ENCODE measurements at places on chromosomes 7 and 10. TPM values are rescaled to one million over a fixed set of nuclear protein-coding genes. Genes with fewer than 3 reads are reported as not detected.

GRCh38 chr7:95690367-95690947, 81.9 kb upstream of the DYNC1I1 start:
- no peak overlapping the region for H3K4me3 ChIP-seq
- H3K27ac ChIP-seq, result no peak overlapping the region
- no peaks in the 10 kb centered on the region for H3K27me3 ChIP-seq
- H3K36me3 ChIP-seq, result no peaks in the 10 kb centered on the region

- no peak overlapping the region for H3K4me3 ChIP-seq
- peak overlapping the region; percentile 85 for H3K27ac ChIP-seq
- H3K4me1 ChIP-seq, result peaks cover 19% of the 10 kb centered on the region
Observed at GRCh38 chr7:84236398-84236797, 41.8 kb upstream of the SEMA3A start.

DNA sequence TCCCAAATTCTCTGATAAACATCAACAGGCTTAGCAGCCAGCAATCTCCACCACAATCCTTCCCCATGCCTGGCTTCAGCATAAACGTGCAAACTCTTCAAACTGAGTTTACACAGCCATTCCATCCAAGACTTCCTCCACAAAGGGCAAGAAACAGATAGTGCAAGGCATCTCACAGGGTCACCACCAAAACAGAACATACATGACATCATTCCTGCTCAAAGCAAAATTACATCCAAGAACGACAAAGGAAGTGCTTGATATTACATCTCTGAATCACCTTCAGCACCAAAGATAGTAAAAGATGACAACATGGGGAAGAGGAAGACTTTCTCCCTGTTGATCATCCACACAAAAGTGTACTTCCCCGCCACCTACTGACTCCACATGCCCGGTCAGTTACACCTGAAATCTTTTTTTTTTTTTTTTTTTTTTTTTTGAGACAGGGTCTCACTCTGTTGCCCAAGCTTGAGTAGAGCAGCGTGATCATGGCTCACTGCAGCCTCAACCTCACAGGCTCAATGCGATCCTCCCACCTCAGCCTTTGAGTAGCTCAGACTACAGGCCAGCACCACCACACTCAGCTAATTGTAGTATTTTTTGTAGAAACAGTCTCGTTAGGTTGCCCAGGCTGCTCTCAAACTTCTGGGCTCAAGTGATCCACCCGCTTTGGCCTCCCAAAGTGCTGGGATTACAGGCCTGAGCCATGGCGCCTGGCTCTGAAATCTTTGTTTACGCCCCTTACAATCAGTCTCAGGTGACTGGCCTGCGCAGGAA, 127.5 kb downstream of the PARD3 start:
- DNase-seq, result no peak
- no peaks in the 10 kb centered on the region for H3K27me3 ChIP-seq
- H3K4me1 ChIP-seq, result peaks cover 12% of the 10 kb centered on the region
- H3K4me3 ChIP-seq, result no peak overlapping the region
- H3K27ac ChIP-seq, result no peak overlapping the region
- H3K36me3 ChIP-seq, result no peaks in the 10 kb centered on the region

GRCh38 chr10:14478604-14479003, 147.9 kb upstream of the FRMD4A start:
- no peaks in the 10 kb centered on the region for H3K27me3 ChIP-seq
- peak; percentile 86 for DNase-seq
- H3K36me3 ChIP-seq, result no peaks in the 10 kb centered on the region
- no peak overlapping the region for H3K4me3 ChIP-seq
- peak overlapping the region; percentile 88 for H3K27ac ChIP-seq

PIK3CG gene
- total RNA-seq, result 0.82 TPM

DNA sequence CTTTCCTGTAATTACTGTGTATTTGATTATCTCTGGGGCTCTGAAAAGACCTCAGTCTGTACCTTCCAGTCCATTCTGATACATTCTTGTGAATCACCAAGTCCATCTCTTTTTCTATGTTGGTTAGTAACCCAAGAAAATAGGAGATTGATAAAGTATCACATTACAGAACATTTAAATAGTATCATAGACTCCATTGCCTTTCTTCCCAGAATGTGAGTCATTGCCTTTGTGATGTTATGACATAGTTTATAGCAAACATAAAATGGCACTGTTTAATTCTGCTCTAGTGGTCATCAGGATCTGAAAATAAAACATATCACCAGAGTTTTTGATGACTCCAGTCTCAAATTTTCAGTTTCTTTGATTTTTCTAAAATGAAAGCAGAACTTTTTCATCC, 78.4 kb downstream of the NRG3 start:
- peak overlapping the region; percentile 40 for H3K27ac ChIP-seq
- DNase-seq, result peak; percentile 17
- H3K4me1 ChIP-seq, result peaks cover 14% of the 10 kb centered on the region
- no peaks in the 10 kb centered on the region for H3K27me3 ChIP-seq
- H3K36me3 ChIP-seq, result no peaks in the 10 kb centered on the region

SMKR1 gene
- not detected for total RNA-seq
